ENCODE measurements at places on chromosomes 5 and 9.

DNA sequence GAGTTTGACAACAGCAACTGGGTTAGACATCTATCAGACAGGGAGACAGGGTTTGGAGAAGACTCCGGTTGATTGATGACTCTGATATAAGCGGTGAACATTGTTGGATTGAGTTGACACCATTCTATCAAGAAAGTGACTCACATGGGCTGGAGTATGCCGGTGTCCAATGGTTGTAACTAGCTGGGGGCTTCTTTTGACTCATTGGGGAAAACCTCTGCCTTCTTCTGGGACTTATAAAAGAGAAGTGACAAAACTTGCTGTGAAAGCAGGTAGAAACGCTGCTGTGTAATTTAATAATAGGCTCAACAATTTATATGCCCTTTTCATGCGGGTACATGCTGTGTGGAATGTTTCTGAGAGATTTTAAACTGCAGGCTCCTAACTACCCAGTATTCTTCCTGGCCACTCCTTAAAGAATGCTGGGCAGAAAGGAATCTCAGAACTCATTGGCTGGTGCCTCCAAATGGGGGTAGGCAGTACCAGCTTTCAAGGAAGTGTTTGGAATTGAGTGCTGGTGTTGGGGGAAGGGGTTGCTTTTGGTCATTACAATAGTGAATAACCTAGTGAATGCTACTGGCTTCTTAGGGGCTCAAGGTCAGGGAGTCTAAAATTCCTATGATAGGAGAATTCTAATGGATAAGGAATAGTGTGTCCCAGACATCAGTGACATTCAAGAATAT, 43.9 kb downstream of the FYB1 start:
- DNase-seq, result no peak

DNA sequence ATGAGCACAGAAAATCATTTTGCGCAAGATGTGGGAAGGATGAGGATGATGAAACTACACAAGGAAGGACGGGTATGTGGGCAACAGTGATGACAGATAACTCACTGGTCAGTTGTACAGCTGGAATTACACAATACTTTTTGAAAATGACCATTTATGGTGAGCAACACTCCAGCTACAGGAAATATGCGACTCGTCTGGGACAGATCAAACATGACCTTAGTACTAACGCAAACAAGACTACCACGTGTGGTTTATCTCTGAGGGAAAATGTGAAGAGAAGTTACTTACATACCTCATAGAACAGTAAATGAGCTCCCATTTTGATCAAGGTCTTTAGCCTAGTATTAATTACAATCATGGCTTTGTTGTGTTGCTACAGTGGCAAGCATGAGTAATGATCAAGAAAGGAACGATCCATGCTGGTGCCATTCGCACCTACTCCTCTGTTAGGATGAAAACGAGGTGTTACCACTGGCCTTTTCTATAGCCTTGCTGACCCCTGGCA, 456.9 kb downstream of the BNC2 start:
- no peak for DNase-seq

DNA sequence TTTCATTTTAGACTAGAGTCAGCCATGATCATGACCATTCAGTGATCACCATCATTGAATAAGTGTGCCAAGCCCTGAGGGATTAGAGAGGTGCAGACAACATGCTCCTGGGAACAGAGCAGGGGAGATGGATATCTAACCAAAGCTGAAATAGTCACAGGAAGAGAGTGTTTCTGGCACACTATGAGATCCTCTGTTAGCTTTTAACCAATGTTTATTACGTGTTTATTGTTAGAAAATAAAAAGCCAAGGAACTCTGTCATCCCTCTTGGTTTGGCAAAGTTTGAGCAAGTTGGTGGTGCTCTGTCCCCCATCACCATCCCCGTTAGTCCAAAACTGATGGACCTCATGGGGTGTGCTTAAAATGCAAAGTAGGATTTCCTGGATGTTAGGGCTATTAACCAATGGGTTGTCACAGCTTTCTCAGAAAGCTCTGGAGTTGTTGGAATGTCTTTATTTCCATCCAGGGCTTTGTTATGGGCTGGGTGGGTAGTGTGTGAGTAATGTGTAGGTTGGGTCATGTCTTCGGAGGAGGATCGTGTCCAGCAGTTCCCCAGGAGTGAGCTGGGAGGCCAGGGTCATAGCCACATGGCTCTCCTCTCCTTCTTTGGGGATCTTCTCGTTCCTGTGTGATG, 34.9 kb downstream of the SLC28A3 start:
- DNase-seq, result no peak

GRCh38 chr5:144281784-144282183, 111.1 kb downstream of the KCTD16 start:
- no peak for DNase-seq

DNA sequence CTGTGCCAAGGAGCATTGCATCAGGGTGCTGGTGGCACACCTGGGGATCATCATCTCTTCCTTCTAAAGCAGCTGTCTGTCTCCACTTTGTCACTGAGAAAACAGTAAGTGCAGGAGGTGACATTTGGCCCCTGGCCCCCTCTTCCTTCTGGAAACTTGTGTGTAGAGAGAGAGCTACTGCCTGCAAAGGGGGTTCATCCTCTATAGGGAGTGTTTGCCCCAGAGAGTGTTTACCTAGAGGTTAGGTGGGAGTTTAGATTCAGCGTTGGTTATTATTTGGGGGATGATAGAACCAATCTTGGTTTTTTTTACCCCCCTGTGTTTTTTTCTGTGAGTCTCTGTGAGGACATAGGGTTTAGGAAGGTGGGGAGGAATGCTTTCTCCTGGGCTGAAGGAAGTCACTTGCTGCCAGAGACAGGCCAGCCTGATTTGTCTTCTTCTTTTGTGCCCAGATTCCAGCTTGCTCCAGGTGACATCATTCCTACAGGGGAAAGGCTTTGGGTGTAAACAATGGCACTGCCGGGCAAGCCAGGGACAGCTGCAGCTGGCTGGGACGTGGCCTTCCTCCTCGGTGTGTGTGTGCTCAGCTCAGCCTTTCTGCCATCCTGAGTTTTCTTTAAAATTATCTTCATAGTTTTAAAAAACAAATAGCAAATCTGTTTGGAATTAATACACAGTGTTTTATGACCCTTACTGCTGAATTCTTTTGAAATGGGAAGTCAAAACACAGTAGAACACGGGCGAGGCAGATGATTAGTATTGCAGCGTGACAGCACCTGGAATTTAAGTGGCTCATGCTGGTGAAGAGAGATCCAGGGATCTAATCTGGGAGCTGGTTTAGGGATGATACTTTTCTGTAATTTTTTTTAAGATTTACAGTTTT, 24.5 kb downstream of the PRRC2B start:
- no peak for DNase-seq

DNA sequence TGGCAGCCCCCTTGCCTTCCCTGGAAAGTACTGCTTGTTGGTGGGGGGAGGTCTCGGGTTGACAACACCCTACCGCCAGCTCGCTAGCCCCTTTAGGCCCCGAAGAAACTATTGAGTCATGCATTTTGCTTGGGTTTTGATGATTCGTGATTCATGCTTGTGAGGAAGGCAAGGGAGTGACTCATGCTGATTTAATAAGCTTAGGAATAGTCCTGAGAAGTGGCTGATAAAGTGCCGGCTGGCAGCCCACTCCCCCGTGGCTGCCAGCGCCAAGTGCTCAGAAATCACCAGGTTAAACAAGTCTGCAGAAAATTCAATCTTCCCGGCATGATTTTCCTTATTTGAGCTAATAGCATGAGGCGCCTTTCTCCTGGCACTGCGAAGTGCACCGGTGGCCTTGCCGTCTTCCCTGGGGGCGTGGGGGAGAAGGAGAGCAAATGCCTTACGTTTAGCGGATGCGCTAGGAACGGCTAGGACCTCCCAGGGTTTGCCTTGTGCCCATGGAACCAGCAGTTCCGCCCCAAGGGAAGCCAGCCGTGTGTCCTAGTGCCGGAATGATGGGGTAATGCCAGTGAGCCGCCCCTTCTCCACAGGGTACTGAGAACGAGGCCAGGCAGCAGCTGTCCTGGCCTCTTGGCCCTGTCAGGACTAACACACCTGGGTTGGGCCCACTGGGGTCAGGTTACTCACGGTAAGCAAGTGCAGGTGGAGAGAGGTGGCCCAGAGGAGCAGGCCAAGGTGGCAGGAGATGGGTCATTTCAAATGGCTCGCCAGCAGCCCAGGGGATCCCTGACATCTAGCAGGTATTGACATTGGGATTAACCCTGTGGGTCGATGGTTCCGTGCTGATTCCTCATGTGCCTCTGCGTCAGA, 151.9 kb downstream of the MACROH2A1 start:
- no peak for DNase-seq

DNA sequence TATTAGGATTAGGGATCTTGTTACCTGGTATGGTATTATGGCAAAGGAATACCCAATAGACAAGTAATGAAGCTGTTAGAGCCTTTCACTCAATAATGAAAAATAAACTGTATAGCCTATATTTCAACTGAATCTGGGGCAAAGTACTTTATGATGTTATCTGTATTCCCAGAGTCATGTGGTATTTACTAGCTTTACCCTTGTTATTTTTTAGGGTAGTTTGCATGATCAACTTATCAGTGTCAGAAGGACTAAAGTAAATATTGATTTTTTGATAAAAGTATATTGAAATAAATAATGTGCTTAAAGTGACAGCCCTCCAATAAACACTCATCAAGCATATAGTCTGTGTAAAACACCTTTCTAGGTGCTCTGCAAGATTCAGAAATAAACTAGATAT, 64.6 kb downstream of the MAN2A1 start:
- DNase-seq, result no peak
